Hepatocyte (in vitro differentiated cells): ENCODE measurements at places on chromosomes 2 and 18.

GRCh38 chr2:96404446-96405373 lies 69.1 kb downstream of the NCAPH start:
- no peak for DNase-seq

DNA sequence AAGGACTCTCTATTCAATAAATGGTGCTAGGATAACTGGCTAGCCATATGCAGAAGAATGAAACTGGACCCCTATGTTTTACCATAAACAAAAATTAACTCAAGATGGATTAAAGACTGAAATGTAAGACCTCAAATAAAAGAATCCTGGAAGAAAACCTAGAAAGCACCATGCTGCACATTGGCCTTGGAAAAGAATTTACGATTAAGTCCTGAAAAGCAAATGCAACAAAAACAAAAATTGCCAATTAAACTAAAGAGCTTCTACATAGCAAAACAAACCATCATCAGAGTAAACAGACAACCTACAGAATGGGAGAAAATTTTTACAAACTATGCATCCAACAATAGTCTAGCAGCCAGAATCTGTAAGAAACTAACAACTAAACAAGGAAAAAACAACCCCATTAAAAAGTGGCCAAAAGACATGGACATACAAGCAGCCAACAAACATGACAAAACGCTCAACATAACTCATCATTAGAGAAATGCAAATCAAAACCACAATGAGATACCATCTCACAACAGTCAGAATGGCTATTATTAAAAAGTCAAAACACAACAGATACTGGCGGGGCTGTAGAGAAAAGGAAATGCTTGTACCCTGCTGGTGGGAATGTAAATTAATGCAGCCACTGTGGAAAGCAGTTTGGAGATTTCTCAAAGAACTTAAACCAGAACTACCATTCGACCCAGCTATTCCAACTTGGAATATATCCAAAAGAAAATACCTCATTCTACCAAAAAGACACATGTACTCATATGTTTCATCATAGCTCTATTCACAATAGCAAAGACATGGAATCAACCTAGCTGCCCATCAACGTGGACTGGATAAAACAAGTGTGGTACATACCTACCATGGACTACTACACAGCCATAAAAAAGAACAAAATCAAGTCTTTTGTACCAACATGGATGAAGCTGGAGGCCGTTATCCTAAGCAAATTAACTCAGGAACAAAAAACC lies 30.6 kb downstream of the SEPTIN10 start:
- no peak for DNase-seq

DNA sequence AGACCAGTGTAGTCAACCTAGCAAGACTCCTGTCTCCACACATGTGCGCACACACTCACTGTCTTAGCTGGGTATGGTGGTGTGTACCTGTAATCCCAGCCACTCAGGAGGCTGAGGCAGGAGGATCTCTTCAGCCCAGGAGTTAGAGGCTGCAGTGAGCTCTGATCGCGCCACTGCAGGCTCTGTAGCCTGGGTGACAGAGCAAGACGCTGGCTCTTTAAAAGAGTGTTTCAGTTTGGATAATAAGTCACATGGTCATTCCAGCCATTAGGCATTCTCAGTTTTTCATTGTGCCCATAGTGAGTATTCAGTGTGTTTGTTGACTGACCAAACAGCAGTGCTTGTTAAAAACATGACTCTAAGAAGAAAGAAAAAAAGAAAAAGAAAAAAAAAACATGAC lies 31.0 kb downstream of the RAB10 start:
- no peak for DNase-seq

DNA sequence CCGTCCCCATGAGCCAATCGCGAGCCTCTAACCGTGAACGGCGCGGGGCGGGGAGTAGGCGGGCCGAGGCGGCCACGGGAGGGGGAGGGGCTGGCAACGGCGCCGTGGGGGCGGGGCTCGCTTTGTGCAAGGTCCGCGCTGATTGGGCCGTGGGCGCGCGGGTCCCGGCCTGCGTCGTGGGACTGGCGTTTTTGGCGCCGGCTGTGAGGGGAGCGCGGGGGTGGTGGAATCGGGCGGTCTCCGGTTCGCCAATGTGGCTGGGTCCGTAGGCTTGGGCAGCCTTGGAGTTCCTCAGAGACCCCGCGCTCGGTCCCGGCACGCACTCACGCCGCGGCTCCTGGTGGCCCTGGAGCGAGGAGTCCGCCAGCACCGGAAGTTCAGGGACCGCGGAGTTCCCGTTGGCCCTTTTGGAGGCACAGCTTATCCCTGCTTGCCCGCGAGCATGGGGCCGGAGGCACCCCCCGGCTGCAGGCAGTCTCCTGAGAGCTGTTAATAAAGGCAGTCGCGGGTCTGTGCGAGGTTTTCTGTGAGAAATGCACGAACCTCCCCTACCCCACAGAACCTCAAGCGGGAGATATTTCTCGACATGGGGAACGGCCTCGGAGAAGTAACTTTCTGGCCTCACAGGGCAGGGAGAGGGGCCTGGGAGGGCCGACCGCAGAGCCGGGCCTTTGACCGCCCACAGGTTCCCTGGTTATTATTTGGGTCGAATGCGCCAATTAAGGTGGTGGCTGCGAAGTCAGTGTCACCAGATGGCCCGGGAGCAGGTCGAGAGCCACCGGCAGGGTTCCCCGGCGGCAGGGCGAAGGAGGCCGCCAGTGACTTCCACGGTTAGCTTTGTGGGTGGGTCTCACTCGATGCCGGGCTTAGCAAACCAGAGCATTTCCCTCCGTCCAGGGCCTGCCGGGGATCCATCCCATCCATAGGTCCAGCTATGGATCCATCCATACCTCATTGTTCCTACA lies 574 bp upstream of the NCL start:
- DNase-seq, result peak; percentile 99

DNA sequence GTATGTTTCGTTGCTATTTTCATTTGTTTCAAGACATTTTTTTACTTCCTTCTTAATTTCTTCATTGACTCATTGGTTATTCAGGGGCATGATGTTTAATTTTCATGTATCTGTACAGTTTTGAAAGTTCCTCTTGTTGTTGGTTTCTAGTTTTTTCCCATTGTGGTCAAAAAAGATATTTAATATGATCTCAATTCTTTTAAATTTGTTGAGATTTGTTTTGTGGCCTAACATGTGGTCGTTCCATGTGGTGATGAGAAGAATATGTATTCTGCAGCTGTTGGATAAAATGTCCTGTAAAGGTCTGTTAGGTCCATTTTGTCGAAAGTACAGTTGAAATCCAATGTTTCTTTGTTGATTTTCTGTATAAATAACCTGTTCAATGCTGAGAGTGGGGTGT lies 110.3 kb upstream of the MAP4K4 start:
- no peak for DNase-seq

DNA sequence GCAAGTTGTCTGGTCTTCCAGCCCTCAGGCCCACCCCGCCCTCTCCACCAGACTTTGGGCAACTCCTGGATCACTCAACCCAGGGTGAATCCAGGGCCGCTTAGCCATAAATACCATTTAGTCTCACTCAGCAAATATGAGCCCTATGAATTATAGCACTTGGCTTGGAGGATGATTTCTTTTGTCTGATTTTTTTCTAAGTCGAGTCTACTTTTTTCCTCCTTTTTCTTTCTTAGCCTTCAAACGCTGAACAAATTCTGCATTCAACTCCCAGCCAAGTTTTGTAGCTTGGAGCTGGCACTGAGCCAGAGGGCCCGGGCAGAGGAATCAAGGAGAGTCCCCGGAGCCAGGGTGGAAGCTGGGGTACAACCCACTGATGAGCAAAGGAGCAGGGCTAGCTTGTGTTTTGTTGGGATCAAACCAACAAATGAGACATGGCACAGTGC lies 48.7 kb downstream of the SERTAD2 start:
- peak; percentile 51 for DNase-seq

- no peak for DNase-seq
These were observed 209.6 kb downstream of the CYP26B1 start for GRCh38 chr2:71938108-71938507.

DNA sequence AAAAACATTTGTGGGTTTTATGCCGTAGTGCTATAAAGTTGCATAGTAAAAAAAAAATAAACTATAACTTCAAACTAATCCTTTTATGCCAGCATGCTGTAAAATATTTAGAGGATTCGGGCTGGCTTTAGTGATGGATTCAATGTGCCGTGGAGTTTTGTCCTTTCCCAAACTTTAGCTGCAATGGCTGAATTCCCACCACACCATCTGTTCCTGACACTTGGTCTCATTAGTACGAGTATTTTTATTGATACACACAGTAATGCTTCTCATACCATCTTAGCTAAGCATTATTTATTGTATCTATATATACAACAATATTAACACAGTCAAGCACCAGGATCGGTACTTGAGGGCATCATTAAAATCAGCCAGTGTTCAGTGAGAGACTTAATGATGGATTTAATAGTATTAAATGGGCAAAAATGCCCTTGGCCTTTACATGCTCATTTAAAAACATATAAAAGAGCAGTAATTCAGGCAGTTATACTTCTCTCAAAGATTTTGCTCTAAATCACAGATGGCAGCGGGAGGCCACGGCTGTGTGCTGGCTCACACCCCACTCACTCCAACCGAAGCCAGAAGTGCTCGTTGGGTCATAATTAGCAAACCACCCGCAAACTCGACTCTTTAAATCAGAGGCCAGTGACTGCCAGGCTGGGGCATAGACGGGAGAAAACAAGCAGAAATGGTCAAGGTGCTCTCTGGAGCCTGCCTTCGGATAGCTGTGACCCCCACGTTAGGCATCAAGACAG lies 297.0 kb upstream of the REV1 start:
- DNase-seq, result no peak

- peak; percentile 53 for DNase-seq
These were observed 72.1 kb upstream of the RGPD5 start for GRCh38 chr2:109722026-109722425.
